D341Med (cell line): ENCODE measurements at places on chromosomes 7 and 10.

GRCh38 chr10:132812520-132812919, 26.6 kb upstream of the NKX6-2 start:
- no peak for DNase-seq

DNA sequence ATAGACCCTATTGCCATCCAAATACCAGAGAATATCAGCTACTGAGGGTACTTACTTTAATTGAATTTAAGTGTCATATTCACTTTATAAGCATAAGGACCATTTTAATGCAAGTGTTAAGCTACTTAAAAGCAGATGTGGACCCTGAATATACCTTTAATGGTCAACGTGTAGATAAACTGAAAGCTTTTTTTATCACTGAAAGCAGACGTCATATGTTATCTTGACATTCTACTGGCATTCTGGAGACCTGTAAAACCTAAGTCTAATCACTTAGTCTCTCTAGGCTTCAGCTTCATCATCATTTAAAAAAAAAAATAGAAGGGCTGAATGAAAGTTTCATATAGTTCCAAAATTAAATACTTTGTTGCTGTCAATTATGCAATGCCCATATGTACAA, 116.5 kb downstream of the ELAPOR2 start:
- DNase-seq = no peak

DNA sequence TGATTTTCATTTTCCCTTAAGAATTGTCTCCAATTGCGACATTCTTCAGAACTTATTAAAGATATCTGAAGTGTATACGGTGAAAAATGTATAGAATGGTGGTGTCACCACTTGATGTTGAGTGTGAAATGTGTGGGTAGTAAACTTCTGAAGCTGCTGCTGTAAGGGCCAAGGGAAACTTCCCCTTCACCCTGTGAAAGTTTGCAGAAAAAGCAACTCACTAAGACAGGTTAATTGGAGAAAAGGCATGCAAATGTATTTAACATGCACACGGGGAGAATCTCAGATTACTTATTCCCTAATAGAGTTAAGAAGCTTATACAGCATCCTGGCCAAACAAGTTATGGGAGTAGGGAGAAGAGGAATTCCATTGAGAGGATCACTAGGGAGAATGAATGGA, 173.0 kb downstream of the NSUN6 start:
- DNase-seq = peak; percentile 48

DNA sequence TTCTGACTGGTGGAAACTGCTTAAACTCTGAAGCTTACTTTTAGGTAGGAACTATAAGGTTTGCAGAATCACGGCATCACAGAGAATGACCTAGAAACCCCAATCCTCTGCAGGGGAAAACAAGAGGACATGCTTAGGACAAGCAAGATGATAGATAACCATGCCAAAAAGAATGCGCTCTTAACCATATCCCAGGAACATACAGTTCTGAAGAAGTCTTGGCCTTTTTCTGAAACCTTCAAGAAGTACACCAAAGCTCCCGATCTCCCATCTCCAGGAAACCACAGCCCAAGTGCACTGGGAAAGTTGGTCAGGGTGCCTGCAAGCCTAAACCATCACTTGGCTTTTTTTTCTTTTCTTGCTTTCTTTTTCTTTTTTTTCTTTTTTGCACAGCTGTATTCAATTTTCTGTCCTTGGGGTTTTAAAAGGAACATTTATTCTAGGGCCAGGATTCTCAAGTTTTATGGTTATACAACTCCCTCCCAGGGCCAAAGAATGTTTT, 12.2 kb upstream of the SVIL start:
- DNase-seq = no peak
